ENCODE measurements at places on chromosomes 3 and 15.

DNA sequence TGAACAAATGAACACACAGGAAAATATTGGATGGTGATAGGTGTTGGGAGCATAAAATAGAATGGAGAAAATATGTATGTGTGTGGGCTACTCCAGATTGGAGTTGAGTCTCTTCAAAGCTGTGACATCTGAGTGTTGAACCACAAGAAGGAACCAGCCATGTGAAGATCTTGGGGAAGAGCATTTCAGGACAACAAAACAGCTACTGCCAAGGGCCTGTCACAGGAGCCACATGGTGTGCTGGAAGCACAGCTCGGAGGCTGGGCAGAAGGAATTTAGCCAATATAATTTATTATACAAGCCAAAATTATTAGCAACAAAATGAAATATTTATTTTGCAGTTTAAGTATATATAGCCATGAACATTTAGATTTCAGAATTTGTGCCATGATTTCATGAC, 108.3 kb upstream of the FGF7 start:
- DNase-seq: no peak

- DNase-seq: no peak
These were observed 210.7 kb upstream of the UBE2E1 start for GRCh38 chr3:23594894-23595670.

- DNase-seq: no peak
These were observed 36.8 kb downstream of the SPINK8 start for GRCh38 chr3:48296699-48297098.

DNA sequence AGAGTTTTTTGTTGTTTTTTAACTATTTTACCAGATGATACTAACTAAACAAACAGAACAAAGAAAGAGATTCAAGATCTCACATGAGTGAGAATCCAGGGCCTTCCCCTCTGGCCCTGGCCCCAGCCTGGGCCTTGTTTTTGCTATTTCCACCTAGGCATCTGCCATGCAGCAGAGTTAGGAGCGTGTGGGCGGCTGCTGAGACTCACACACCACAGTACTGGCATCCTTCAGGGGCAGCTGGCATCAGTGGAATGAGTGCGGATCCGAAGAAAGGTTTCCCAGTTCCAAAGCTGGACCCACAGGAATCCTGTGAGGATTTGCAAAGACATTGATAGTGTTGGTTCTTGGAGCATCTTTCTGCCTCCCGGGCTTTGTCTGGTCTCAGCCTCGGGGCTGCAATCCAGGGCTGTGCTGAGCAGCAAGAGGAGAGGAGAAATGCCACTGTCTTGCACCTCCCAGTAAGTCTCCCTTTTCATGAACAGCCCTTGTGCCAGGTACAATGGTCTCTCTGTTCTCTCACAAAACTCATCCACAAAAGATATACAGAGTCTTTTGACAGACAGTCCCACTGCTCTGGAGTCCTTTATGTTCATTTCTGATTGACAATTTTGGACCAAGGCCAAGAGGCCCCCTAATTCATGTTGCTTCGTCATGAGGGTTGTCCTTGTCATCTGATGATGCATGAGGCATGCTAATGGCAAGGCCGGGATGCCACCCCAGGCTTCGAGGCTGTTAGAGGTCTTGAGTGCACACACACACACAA, 46.6 kb downstream of the APH1B start:
- DNase-seq: no peak

DNA sequence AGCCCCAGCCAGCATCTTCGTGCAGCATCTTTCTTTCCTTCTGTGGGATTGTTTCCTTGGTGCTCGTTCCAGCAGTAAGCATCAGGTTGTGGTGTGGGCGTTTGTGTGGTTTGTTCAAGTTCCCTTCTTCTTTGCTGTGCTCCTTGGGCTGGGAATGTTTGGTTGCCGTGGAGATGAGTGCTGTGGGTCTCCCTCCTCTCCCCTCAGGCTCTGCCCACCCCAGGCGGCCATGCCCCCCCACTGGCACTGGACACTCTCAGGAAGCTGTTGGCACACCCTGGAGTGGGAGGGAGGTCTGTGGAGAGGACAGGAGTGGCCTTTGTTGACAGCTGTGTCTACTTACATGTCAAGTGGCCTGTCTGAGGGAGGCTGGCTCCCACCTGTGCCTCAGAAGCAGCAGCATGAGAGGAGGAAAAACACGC, 46.5 kb upstream of the SACM1L start:
- DNase-seq: peak; percentile 83

DNA sequence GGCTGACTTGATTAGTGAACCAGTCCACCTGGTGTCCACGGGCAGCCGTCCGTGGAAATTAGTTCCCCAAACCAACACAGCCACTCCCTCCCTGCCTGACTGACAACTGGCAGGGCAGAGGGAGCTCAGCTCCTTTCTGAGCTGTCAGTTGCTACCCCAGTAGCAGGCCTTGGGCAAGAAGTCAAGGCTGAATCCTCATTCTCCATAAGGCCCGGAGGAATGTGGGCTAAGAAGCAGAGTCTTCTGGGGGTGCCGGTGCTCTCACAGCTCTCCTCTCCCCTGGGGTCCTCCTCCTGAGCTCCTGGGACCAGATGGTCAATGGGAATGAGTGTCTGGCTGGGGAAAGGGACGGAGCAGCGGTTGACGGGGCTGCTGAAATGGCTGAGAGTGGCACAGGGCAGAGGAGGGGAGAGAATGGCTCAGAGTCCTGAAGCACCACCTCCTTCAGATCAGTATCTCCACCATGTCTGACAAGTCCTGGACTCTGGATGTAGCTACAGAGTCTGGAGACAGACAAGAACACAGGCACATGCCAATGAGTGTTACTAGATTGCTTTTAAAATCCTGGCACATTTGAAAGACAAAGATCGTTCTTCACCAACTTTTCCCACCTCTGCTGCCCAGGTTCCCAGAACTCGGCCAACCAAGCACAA, 16.9 kb downstream of the AMOTL2 start:
- DNase-seq: no peak

GRCh38 chr3:107264888-107265287, 112.4 kb upstream of the CCDC54 start:
- no peak for DNase-seq

DNA sequence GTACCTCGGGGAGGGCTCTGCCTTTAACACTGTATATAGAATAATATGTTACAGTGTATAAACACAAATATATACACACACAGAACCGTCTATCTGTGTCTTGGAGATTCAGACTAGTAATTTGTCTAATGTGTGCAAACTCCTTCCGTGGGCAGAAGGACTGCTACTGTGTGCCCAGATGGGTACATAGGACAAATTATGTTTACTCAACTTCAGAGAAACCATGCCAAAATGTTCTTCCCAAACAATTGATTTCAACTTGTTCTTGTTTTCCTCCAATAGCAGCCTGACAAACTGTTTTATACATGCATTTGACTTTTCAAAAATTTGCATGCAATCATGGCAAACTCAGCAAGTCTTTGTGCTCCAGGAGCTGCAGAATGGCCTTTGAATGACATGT, 97.5 kb downstream of the FRMD5 start:
- no peak for DNase-seq

DNA sequence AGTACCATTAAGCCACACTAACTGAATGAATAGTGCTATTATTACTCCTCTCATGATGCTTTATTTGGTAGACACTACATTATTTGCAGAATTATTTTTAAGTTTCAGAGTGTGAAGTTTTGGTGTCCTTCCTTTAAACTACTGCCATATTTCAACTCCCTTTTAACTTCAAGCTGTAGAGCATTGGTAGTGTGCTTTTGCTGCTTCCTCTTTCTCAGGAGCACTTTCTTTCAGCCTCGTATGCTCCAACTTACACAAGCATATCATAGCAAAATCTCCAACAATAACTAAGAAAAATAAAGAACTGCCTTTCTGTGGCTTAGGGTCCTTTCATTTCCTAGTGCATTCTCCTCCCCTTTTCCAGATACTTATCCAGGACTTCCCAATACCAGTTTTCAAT, 476.4 kb upstream of the AGTR1 start:
- DNase-seq: no peak

DNA sequence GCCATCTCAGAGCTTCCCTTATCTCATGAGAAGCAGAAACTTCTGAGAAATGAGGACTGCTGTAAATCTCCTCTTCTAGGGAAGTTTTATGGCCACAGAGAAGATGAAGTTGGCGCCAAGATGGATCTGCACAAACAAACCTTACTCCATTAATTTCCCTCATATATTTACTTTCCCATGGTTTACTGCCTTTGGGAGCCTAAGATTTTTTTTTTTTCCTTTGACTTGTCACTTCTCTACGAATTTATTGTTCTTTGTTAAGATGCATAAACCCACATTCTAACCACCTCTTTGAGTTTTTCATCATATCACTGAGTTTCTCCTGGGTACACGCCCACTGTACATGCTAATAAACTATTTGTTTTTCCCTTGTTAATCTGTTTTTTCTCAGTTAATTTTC, 21.5 kb upstream of the NPTN start:
- DNase-seq: no peak

GRCh38 chr3:67437789-67438188, 216.6 kb downstream of the SUCLG2 start:
- DNase-seq: no peak

GRCh38 chr3:146161663-146162002, 649 bp upstream of the PLOD2 start:
- DNase-seq: no peak

DNA sequence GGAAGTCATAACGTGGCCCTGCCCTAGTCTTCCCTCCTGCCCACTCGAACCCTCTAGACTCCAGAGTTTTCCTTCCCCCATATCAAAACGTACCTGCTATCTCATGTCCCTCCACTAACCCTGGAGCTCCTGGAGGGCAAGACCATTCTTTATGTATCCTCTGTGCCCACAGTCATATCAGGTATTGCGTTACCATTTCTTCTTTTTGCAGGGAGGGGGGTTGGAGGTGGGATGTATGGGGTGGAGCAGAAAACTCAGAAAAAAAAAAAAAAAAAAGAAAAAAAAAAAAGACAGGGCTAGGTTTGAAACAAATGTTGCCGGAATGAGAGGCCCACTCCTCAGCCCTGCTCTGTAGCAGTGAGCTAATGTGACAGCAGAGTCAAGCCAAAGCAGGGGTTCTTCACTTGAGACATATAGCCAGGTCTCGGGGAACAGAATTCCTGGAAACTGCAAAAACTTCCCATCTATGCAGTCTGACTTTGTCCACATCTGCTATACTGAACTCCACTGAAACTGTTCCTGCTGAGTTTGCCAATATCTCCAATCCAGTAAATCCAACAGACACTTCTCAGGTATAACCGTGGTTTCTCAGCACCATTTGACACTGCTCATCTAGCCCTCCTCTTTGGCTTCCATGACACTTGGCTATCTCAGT, 31.1 kb downstream of the PARP16 start:
- no peak for DNase-seq

DNA sequence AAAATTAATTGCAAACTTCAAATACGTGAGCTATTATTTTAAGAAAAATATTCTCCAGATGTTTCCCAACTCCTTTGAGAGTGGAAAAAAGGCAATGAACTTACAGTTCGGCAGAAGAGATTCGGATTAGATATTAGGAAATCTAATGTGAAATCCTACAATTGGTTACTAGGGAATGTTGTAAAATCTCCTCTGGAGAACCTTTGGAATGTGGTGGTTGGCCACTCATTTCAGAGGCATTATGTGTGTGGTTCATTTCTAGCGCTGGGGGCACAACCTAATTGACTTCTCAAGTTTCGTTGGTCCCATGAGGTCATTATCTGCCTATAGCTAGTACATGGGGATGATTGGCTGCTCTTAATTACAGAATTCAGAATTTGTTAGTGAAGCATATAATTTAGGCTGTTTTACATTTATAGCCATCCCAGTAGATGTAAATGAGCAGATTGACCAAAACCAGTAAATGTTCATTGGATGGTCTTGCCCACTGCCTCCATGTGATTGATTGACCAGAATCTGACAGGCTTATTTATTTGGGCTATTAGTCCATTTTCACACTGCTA, 34.6 kb upstream of the CMSS1 start:
- DNase-seq: no peak

DNA sequence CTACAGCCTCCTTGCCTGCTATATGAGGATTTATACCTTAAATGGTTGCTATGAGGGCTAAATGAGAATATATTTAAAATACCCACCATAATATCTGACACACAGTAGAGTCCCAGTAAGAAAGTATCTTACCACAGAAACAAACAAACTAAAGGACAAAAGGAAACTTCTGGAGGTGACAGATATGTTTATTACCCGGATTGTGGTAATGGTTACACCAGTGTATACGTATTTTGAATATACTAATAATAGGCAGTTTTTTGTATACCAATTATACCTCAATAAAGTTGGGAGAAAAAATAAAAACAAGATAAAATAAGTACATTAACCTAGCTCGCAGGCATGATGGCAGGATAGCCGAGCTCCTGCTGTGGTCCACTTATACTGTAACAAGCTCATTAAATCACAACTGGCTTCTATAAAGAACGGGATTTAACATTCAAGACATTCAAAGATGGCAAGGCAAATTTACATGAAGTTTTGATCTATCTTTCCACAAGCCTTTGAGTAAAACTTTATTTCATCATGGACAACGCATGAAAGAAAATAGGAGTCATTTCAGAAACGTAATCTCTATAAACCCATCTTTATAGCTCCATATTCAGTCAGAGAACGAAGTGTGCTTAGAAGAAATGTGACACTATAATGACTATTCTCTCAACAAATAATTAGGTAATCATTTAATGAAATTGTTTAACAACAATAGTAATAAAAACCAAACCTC, 1.5 kb downstream of the RPN1 start:
- no peak for DNase-seq

DNA sequence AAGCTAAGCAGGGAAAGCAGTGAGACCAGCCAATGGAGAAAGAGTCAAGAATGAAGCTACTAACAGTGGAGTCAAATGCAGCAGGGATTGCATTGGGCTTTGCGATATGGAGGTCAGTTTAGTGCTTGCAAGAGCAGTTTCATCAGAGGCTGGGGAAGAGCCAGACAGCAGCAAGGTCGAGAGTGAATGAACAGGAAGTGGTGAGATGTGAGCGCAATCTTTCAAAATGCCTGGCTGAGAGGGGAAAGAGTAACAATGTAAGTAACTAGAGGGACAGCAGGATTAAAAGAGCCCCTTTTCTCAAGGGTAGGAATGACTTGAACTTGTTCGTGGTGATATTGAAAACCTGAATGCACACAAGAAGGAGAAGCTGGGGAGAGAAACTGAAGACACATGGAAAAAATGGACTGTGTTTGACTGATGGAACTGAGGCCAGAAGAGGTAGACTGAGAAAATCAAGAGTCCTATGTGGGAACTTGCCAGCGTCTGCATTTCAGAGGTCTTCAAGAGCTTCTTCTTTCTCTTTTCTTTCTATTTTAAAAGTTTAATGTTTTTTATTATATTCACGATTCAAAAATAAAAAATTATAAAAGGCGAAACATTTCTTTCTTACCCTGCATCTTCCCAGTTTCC, 30.6 kb upstream of the GPR160 start:
- DNase-seq: peak; percentile 18

GRCh38 chr3:57598765-57599360, 1.7 kb upstream of the ARF4 start:
- DNase-seq: no peak

- no peak for DNase-seq
These were observed 50.3 kb downstream of the EXD1 start for GRCh38 chr15:41180206-41180789.

GRCh38 chr15:41780266-41780665, 6.0 kb downstream of the MAPKBP1 start:
- DNase-seq: no peak

GRCh38 chr15:64858021-64858575, 16.4 kb downstream of the PLEKHO2 start:
- no peak for DNase-seq

GRCh38 chr3:127556565-127556964, 34.0 kb downstream of the TPRA1 start:
- DNase-seq: peak; percentile 39

GRCh38 chr3:138850151-138850550, 15.4 kb upstream of the PIK3CB start:
- no peak for DNase-seq

- DNase-seq: no peak
These were observed 6.8 kb upstream of the ANKRD28 start for GRCh38 chr3:15804553-15805095.

All from left lung (tissue), 14 donors.